ENCODE measurements at places on chromosomes 2 and 18. TPM values are rescaled to one million over a fixed set of nuclear protein-coding genes. Genes with fewer than 3 reads are reported as not detected.

DNA sequence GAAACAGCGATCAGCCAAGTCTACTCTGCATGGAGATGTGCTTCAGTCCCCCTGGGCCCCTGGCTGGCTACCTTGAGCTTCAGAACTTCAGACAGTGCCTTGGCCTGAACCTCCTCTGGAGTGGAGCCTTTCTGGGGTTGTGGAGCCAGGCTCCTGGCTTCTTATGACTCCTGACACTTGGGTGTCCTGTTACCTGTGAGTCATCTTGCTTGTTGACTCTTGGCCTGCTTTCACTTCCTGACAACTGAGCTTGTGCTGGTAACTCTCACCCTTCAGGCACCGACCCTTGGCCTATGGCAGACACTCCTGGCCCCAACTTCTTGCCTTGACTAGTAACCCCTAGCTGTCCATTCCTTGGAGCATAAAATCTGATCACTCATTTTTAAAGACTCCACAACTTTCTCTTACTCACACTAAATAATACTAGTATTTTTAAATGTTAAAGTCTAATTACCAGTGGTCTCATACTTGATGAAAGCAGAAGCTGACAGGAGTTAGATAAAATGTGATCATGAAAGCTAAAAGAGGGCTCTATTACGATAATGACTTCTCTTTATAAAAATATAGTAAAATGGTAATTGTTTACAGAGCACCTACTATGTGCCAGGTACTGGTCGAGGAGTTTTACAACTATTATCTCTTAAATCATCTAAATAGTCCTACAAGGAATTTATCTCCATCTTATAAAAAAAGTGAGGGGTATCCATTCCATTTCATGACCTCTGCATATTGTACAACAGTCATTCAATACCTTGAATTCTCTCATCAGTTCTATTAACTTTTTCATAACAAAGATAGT is 46.3 kb upstream of the VIT start:
- no peak for DNase-seq

Gene C2orf66
- not detected for polyA plus RNA-seq

DNA sequence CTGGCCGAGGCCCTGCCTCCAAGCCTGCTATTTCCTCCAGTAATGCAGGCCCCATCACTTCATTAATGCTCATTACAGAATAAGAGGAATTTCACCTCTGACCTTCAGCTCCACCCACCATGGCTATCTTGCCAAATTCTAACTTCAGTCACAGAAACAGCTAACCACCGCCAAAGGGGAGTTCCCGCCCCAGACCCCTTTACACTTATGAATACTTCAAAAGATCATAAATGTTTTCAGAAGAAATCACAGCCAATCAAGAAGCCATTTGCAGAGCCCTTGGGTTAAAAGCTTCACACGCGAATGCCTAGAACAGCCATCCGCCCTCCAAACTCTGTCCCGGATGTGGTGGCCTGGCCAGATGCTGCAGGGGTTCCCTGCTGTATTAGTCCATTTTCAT is 73.8 kb upstream of the TWIST2 start:
- DNase-seq: no peak

Gene SPDYA
- polyA plus RNA-seq: 0.41 TPM

Gene CABLES1
- polyA plus RNA-seq: 0.12 TPM

- DNase-seq: no peak
These were observed 369.0 kb downstream of the CBLN2 start for GRCh38 chr18:72174972-72175649.
